ENCODE measurements at places on chromosomes 2 and 18.

- no peak for DNase-seq
These were observed 130.8 kb upstream of the ID2 start for GRCh38 chr2:8550937-8551621.

DNA sequence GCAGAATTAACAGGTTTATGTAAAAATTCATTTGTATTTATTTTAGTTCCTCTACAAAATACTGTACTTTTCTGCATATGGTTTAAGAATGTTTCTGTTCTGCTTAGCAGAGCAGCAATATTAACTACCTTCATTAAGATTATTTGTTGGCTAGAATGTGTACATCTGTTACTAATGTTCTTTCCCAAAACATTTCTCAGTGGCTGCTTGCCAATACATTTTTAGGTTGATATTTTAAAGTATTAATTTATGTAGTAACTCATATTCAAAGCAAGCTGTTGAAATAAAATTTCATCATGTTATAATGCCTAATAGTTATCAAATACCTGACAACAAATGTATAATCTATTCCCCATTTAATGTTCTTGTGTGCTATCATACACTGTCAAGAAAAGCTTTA is 40.3 kb downstream of the PRKD3 start:
- DNase-seq: no peak

DNA sequence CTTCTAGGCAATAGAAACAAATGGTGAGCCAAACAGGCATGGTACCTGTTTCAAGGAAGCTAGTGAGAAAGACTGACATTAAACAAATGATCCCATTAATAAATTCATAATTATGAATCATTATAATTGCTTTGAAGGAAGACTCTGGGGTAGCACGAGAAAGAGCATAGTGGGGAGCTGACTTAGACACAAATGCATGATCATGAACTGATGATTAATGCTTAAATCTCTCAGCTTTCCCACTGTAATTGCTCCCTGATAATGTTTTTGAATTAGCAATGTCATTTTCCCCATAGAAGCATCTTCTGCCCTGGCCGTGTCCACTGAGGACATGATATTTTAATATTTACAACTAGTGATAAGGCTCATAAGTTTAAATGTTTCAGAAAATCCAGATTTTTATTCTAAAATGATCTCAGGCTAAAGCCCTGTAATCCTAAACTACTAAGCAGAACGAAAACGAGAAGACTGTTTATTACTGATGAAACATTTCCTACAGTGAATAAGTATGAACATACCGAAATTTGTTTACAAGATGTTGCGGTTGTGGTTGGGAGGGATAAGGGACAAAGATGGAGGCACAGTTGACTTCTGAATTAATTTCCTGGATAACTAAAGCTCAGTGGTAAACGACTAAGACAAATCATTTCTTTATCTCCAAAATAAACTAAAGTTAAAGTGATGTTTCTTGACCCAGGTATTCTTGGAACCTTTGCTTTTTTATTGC is 47.3 kb upstream of the TACR1 start:
- DNase-seq: no peak

DNA sequence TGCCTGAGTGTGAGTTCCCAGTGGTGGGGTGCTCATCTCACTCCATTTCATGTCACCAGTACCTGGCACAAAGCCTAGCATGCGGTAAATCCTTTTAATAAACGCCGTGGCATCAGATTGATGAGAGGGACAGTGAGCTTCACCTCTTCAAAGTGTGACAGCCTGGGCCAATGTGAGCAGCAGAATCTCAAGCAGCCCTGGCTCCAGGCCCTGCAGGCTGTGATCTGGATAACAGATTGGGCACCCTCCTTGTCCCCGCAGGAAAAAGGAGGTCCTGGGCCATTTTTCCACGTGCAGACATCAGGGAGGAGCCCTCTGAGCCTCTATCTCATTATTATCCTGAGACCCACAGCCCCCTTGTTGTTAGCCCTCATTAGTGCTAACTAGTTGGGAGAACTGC is 34.8 kb downstream of the TET3 start:
- no peak for DNase-seq

DNA sequence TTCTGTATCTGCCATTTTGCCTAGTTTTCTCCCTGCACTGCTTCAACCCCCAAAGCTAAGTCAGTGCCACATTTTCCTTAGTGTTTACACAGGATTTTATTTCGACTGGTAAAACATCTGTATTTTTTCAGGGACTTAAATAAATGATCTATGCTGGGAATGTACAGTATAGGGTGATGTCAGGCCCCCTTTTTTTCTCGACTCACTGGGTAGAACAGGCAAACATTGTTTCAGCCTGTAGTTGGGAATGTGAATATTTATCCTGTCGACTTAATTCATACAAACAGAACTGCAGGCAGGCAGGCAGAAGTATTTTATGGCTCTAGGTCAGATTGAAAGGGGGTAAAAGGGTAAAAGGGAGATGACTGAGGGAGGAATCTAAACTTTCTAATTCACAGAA is 123.5 kb upstream of the ZFP36L2 start:
- no peak for DNase-seq

DNA sequence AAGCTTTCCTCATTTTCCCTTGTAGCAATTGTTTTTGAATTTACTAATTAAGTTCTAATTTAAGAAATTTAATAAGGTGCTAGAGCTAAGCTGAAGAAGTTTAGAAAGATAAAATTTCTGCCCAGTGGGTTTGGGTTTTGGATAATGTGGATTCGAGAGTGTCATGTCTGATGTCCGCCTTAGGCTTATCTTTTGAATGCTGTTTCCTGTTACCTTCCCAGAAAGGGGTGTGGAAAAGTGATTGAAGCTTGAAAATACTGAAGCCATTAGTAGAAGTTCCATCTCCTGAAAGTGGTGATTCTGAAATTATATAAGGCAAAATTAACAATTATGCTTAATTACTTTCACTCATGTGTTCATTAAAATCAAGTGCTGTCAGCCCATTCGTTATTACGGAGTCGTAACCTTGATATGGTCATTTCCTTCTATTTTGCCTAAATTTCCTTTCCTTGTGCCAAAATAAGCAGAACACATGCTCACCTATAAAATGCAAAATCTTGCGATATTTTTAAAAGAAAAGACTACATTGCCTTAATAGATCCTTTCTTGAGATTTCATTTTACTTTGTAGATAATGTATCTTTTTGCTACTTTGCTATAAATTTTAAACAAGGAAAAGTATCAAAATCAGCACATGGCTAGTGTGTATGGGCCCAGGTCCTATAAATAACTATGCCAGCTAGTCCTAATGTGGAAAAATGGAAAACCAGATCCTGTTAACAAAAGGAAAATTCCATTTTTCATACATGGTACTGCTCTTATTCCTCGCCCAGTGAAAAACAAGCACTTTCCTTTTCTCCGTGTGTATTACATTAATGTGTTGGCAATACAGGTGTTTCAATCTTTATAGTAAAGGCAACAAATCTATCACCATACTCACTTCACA is 97.3 kb downstream of the ICOS start:
- DNase-seq: no peak

Measured in D341Med (cell line).